NK-92 treated with Interleukin-12 subunit alpha and Interleukin-12 subunit beta, amount 100 ng/mL, for 24 hours (cell line): ENCODE measurements at places on chromosomes 12 and 14.

GRCh38 chr12:111405149-111405858 lies 419 bp upstream of the SH2B3 start:
- DNase-seq, result peak; percentile 13

DNA sequence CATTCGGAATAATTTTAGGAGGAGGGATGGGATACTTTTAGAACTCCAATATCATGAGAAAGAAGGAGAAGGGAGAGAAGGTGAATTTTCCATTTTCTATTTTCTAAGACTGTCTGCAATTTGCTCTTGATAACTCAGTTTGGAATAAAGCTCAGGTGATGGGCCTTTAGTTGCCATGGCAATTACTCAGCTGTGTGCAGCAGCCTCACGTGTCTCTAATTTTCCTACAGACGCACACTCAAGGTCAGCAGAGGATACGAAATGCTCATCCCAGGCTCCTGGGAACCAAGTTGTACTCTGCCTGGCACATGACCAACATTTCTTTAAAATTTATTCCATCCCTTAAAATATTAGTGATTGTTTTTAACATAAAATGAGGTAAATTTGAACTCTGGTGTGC lies 76.7 kb downstream of the TTC8 start:
- no peak for DNase-seq

DNA sequence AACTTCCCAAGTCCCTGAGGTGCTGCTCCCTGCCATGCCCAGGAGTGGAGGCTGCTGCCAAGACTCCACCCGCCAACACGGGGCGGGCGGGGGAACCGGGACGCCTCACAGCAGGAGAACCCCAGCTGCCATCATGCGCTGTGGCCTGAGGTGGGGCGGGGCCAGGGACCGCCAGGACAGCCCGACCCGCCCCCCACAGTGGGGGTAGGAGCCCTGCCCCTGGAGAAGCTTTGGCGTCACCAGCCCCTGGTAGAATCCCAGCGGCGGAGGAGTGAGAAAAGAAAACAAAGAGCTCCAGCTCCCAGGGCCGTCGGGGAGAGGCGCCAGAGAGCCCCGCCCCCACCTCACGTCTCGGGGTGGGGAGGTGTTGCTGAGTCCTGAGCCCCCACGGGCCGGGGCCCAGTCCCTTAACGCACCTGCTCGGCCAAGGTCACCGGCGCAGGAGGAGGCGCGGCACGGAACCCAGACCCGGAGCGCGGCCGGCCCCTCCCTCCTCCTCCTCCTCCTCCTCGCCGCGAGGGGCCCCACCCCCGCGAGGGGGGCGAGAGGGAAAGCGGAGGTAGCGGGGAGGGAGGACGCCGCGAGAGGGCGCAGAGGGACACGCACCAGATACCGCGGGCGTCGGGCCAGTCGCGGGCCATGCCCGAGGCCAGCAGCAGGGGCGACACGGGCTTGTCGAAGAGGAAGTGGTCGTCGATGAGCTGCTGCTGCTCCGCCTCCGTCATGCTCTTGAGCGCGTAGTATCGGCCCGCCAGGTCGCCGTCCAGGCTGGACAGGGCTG lies 1.8 kb downstream of the CKB start:
- DNase-seq, result no peak

- DNase-seq, result no peak
These were observed 61.7 kb downstream of the DGLUCY start for GRCh38 chr14:91175291-91176201.

DNA sequence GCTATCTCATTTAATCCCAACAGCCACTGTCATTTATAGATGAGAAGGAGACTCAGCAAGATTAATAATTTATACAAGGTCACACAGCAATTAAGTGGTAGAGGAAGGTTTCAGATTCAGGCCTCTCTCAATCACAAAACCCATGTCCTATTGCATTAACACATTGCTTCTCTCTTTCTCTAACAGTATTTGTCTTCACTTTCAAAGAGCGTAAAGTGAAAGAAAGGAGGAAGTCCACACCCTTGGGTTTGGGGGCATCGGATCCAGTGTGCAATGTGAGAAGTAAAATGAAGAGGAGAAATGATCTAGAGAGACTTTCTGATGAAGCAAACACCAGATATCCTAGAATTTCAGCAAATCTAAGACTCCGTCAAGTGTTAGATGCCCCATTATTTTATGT lies 7.0 kb upstream of the VRK1 start:
- DNase-seq, result no peak

DNA sequence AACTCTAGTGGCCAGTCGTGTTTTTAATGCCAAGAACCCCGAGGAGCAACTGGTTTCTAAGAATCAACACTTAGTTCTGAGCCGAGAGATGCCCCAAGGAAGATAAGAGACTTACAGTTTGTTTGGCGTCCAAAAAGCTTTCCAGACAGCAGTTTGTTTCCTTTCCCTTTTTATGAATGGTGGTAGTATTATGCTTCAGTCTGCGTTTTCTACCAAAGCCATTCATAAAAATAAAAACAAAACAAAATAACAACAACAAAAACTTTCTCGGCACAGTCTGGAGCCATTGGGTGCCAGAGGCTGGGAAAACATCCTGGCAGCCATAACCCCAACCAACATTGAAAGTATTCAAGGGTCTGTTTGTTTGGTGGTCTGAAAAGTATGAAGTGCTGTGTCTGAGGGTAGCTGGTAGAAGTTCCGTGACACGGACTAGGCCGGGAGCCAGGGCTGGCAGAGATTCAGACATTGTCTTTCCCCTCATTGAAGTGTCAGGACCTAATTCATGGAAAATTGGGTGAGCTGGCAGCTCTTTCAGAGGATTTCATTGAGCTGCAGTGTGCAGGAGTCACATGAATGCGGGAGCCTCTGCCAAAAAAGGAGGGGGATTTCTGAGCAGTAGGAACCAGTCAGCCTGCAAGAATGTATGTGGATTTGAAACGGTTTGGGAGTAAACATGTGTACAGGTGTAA lies 124.2 kb downstream of the HMGA2 start:
- DNase-seq, result no peak

DNA sequence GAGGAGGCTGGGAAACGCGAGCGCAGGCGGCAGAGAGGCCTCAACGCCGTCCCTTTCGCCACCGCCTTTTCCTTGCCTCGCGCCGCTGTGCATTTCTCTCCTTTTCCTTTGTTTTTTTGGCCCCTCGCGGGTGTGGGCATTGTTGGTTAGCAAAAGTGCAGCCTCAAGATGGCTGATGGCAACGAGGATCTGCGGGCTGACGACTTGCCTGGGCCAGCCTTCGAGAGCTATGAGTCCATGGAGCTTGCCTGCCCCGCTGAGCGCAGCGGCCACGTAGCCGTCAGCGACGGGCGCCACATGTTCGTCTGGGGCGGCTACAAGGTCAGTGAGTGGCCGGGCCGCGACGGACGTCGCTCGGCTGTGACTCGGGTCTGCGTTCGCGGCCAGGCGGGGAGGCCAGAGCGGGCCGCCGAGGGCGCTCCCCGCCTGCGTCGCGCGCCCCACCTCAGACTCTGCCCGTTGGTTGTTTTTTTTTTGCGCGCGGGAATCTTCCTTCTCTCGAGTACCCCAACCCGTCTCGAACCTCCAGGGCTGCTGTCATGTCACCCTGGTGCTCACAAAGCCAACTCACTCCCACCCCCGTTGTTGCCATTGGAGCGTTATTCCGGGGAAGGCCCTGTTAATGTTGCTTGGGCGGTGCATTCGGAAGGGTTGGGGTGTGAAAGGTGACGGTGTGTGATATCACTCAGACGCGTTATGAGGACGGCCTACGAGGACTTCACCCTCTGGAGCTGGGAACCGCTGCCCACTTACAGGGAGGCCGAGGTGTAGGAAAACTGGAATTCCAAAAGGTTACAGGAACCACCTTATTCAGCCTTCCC lies 558 bp downstream of the KLHDC2 start:
- no peak for DNase-seq

- DNase-seq, result peak; percentile 55
These were observed 71.2 kb downstream of the VCPKMT start for GRCh38 chr14:50045039-50045711.

DNA sequence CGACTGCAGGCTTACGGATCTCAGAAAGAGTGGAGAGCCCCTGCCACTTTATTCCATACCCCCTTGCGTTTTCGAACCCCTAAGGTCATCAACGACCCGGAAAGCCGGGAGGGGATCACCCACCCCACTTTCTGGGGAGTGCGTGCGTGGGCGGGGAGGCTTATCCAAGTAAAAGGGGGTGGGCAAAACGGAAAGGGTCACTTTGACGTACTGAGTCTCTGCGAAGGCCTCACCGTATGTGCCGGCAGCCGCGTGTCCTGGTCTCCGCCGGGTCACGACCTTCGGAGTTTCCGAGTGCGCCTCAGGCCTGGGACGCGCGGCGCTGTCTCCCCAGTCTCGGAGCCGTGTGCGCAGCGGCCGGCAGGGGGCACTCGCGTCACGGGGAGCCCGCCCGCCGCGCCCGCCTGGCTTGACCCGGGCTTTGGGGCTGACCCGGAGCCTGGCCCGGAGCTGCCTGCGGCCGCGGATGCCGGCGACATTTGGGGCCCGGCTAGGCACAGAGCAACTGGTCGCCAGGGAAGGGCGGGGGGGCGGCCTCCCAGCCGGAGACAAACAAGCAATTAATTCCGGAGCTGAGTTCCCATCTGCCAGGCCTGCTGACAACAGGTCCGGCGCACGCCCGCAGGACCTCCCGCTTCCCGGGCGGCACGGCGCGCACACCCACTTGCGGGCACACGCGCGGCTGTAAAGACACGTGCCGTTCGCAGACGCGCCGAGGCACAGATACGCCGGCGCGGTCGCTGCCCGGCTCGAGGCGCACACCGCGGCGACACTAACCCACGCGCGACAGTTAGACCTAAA lies 890 bp upstream of the KIF26A start:
- DNase-seq, result no peak

DNA sequence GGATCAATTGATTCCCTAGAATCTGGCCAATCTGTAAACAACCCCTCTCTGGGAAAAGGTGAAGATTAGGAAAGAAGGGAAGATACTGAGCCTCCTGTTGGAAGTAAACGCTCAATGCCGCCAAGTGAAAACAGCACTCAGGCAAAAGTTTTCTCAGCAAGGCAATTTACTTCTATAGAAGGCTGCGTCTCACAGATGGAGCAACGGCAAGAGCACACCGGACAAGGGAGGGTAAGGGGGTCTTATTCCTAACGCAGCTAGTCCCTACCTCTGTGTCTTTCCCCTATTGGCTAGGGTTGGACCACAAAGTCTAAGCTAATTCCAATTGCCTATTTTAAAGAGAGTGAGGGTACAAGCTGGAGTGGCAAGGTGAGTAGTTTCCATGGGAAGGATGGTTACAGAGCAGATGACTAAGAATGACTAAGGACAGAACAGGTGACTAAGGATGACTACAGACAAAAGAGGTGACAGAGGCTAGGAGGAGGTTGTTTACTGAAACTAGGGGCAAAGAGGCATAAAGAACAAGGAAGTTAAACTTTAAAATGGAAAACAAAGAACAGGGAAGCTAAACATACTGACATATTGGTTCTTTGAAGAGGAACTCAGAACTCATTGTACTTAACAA lies 5.6 kb upstream of the TTC9 start:
- DNase-seq, result no peak

DNA sequence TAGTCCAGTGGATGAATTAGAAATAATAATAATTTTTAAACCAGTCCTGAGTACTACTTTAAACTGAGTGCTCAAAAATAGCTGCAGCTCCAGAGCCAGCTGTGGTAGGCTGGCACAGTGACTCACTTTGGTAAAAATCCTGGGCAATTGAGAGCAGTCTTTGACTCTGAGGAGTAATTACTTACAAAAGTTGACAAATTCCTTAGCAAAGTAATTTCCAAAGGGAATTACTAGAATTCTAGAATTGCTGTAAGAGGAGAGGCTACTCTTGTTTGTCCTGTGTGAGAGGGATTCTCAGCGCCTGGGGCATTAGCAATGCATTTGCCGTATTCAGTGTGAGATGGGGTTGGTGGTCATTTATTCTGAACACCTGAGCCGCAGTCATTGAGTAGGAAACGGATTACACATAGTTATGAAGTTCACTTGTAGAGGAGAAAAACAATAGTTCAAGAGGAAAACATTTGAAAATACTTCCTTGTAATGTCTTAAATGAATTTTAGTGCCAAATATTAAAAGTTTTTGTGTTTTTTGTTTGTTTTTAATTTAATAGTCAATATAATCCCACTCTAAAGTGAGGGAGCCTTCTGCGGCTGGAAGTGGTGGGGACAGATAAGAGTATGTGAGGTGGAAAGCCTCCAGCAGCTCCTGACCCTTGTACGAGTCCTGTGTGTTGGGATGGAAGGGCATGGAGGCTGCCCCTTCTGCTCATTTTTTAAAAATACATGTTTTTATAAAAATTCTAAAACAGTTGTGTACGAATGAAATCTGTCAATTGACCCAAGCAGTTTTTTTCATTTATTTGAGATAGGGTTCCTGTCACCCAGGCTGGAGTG lies 41.9 kb downstream of the EID3 start:
- no peak for DNase-seq

GRCh38 chr12:124565656-124566160 lies 1.7 kb downstream of the NCOR2 start:
- no peak for DNase-seq

- DNase-seq, result no peak
These were observed 44.9 kb downstream of the ERH start for GRCh38 chr14:69353168-69353567.

DNA sequence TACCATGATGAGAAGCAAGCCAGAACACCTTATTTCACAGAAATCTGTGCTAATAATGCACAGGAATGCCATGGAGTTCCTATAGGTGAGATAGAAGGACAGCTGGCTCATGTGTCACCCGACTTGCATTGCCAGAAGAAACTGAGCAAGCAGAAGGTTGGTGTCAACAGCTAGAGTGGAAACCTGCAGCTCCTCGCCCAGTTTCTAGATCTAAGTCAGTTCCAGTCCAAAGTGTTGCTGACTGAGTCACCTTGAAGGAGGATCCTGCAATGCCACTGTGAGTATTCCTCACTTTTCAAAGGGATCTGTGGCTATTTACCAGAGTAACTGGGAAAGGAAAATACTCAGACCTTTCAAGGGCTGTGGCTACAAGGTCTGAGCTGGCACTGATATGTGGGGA lies 17.1 kb downstream of the CDKL1 start:
- no peak for DNase-seq
